Hypothalamus (tissue), 51 donors: ENCODE measurements at places on chromosomes 12 and 14.

GRCh38 chr12:56941299-56942017 is 7.2 kb upstream of the SDR9C7 start:
- DNase-seq, result peak; percentile 38

DNA sequence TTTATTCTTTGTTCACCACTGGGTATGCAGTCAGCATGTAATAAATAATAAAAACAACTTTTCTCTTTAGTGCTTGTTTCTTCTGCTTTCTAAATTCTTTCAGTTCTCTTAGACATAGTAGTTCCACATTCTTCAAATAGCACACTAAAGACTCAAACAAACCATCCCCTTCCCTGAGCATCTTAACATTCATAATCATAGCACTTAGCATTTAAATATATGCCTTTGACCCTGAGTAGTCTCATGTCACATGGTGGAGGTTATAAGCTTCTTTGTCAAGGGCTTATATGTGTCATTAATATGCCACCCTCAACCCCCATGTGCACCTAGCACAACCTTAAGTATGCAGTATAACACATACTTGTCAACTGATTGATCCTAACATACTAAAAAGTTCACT is 212.7 kb downstream of the PHLDA1 start:
- DNase-seq, result no peak

- DNase-seq, result no peak
These were observed 149.6 kb downstream of the MED13L start for GRCh38 chr12:116127859-116128258.

- no peak for DNase-seq
These were observed 196.4 kb upstream of the PARP11 start for GRCh38 chr12:4069670-4070010.

DNA sequence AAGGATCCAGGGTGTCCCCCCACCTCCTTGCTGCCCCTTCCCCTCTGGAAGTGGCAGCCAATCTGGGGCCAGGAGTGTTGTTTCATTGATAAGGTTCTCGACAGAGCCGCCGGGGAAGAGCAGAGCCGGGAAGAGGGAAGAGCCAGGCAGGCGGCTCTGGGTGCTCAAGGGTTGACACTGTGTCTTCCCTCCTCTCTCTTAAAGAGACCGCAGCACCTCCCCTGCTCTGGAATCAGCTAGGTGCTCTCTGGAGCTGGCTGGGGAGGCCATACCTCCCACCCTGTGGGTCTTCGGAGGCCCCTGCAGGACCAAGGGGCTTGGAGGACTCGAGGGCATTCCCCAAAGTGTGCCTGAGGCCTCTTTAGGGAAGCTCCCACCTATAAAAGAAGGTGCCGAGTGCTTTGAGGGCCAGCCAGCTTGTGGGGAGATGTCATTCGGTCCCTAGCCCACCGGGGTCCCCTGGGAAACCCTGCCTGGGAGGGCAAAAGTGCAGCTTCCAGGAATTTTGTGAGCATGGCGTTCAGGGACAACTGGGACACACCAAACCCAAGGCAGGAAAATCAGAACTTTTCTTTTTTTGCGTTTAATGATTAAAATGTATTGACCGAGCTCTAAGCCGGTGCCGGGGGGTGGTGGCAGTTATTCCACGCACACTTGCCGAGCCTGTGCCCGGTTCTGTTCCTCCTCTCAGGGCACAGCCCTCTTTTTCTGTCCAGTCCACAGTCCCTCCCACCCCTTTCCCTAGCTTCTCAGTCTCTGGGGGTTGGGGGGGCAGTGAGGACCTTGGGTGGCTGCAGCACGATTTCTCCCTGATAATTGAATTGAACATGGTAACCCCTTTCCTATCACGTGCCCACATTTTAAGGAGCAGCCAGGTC is 3.0 kb downstream of the SETD1B start:
- DNase-seq, result no peak

DNA sequence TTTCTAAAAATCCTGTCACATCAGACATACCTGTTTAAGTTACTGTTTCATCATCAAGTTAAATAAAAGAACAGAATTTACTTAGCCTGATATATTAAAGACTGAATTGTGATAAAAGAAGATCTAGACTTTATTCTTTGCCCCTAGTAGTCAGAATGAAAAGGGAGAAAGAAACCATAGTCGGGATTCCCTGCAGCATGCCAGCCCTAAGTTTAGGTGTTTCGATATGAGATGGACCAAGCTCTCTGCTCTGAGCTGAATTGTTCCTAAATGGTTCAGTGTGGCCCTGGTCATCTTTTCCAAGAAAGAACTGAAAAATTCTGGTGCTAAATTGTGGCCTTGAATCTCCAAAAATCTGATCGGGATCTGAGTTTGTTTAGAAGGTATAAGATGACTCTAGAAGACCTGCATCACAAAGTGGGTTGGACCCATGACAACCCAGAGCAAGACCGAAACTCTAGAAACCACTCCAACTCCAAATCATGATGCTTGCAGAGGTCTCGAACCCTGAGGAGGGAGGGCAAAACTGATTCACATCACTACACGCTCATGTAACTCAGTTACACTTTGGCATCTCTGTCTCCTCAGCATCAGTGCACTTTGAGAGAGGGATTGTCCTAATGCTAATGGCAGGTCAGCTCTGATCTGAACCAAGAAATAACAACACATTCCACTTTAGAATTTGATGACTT is 15.7 kb downstream of the PTGER2 start:
- DNase-seq, result no peak

DNA sequence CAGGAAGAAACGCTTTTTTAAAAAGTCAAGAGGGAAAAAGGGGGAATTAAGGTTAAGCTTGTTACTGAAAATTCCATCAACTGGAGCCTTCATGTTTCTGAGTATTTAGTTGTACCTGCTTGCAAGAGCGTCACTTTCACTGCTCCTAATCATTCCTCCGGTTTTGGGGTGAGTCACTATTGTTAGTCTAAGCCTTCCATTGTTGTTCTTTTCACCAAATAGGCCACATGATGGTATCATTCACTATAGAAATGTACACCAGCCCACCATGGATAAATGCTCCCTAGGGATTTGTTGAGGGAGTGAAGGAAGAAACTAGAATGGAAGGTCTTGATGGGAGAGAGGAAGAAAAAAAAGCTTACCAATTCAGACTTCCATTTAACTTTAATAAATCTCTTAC is 3.0 kb downstream of the IL22 start:
- no peak for DNase-seq

DNA sequence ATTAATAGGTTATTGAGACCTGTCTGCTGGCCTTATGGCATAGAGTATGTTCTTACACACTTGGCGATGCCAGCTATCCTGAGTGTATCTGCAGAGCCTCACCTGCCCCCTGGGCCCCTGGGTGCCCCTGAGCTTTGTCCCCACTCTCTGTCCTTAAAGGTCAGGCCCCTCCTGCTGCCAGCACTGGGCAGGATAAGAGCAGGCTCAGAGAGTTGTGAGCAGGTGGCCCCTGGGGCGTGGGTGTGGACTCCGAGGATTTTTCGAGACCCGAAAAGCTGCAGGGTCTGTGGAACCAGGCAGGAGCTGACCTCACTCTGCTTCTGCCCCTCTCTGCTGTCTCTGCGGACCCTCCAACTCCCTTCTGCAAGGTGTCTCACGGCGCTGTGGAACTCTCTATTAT is 8.2 kb downstream of the HIP1R start:
- no peak for DNase-seq

- no peak for DNase-seq
These were observed 58.2 kb downstream of the GRIP1 start for GRCh38 chr12:66620688-66621087.

GRCh38 chr12:112527501-112527900 is 108.8 kb downstream of the PTPN11 start:
- DNase-seq, result no peak

GRCh38 chr12:33614630-33615029 is 175.0 kb upstream of the SYT10 start:
- DNase-seq, result no peak

DNA sequence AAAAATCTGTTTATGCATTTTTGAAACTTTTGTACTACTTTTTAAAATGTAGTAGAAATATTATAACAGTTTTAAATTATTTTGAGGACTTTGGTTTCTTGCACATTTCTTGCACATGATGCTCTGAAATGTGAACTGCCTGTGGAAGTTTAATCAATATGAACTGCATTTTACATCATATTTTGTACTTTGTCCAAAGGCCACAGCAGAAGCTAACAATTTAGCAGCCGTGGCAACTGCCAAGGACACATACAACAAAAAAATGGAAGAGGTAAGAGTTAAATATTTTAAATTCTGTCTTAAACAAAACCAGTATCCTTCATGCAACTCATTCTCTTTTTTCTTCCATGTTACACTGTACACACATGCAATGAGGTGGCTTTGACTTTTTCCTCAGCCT is 45.1 kb downstream of the SAV1 start:
- DNase-seq, result no peak

- DNase-seq, result no peak
These were observed 89.9 kb upstream of the IGF1 start for GRCh38 chr12:102570256-102570655.

- DNase-seq, result no peak
These were observed 56.1 kb downstream of the LMNTD1 start for GRCh38 chr12:25497021-25497420.

- no peak for DNase-seq
These were observed at the start of gene GLT8D2 for GRCh38 chr12:104049903-104050356. Gene GLT8D2, minus strand, starts transcription at chr12:104050187. Its CDS starts 30,539 bp downstream, at chr12:104019648.

GRCh38 chr12:126189856-126190255 is 1124.6 kb downstream of the AACS start:
- no peak for DNase-seq

- DNase-seq, result no peak
These were observed 8.1 kb upstream of the RNF34 start for GRCh38 chr12:121391619-121392324.

- DNase-seq, result no peak
These were observed 39.7 kb downstream of the KRT80 start for GRCh38 chr12:52151837-52152783.

- DNase-seq, result no peak
These were observed 263.2 kb downstream of the SEC23A start for GRCh38 chr14:38839694-38840365.

DNA sequence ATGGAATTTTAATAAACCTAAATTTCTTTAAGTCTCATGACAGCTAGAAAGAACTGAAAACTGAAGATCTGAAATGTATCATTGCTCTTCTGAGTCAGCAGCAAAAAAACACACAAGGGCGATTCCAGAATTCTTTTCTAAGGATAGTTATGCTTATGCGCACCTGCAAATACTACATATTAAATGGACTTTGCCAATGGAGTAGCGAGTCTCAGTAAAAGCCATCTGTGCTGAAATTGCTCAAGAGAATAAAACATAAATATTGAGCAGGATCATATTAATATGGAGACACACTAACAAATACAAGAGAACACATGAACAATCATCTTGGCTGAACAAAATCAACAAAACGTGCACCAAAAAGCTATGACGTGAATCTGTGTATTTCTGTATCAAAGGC is 73.7 kb downstream of the CPNE8 start:
- DNase-seq, result no peak

- no peak for DNase-seq
These were observed 3.2 kb downstream of the TDRD9 start for GRCh38 chr14:103931422-103931821.

- no peak for DNase-seq
These were observed 43.4 kb downstream of the HSP90AA1 start for GRCh38 chr14:102043251-102044025.
